GM23248 (cell line): ENCODE measurements at places on chromosomes 6 and 20.

DNA sequence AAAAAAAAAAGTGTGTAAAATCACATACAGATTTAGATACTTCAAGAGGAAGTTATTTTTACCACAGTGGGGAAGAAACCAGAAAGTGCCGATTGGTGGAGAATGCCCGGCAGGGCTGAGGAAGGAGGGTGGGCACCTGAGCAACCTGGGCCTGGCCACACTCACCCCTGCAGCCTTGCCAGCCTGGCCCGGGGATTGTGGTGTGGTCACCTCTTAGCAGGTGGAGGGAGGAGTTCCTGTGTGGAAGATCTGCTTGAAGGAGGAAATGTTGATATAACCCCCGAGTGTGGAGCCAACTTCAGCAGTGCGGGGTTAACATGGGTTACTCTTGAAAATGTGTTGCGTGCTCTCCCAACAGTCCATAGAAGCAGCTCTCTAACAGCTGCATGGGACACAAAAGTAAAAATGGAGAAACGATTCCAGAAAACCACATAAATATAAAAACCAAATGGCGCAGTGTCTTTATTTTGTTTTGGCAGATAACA, 14.7 kb downstream of the UST start:
- no peak for DNase-seq

- DNase-seq = no peak
Measured at GRCh38 chr20:45967551-45968080, 4.4 kb downstream of the ZNF335 start.

GRCh38 chr20:45630371-45630770, 713 bp downstream of the WFDC9 start:
- peak; percentile 71 for DNase-seq

DNA sequence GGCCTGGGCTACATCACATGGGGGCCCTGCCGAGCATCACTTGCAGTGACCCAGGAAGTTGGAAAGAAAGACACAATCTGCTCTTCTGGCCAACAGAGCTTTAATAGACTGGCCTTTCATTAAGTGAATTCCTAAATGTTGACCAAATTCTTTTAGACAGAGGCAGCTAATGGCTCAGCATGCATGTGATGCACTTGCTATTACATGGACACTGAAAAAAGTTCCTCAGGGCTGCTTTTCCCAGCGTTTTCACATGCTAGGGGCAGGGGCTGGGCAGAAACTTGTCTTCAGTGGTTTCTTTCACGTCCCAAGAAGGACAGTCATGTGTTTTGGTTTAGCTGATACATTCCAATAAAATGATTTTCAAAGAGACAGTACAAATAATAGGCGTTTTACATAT, 651.0 kb upstream of the SLC35B3 start:
- peak; percentile 1 for DNase-seq

- DNase-seq = no peak
Measured at GRCh38 chr6:137000825-137001224, 43.9 kb downstream of the IL20RA start.

DNA sequence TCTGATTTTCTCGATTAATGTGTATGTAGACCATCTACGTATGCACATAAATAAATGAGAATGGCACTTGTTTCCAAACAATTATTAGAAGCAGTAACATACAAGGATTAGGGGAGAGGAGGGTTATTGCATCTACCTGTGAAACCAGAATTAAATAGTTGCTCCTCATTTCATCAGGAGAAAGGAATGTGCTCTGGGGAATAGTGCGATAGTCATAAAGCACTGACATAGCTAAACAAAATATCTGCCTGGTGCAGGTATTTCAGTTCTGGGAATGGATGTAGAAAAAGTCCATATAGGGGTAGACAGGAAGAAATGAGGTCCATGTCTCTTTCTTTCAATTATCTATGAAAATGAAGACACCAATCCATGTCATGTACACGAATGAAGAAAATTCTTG, 1.6 kb upstream of the ID4 start:
- no peak for DNase-seq

DNA sequence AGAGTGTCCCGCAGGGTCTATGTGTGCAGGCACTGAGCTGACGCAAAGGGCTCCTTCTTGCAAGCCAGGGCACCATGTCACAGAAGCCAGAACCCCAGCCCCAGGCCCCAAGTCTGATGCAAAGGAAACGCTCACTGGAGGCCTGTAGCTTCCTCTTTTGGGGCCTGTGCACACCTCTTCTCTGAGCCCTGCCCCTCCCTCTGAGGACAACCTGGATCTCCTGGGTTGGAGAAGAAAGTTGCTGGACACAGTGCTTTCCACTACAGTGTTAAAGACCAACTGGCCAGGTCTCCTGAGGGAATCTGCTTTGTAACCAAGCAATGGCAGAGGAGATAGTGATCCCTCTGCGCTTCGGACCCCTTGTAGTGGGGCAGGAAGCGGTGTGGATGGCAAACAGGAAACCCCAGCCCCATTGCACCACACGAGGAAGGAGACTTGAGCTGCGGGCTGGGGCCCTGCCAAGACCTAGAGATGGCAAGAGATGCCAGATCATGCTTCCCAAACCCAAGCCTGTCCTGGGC, 90.0 kb downstream of the PRND start:
- no peak for DNase-seq

DNA sequence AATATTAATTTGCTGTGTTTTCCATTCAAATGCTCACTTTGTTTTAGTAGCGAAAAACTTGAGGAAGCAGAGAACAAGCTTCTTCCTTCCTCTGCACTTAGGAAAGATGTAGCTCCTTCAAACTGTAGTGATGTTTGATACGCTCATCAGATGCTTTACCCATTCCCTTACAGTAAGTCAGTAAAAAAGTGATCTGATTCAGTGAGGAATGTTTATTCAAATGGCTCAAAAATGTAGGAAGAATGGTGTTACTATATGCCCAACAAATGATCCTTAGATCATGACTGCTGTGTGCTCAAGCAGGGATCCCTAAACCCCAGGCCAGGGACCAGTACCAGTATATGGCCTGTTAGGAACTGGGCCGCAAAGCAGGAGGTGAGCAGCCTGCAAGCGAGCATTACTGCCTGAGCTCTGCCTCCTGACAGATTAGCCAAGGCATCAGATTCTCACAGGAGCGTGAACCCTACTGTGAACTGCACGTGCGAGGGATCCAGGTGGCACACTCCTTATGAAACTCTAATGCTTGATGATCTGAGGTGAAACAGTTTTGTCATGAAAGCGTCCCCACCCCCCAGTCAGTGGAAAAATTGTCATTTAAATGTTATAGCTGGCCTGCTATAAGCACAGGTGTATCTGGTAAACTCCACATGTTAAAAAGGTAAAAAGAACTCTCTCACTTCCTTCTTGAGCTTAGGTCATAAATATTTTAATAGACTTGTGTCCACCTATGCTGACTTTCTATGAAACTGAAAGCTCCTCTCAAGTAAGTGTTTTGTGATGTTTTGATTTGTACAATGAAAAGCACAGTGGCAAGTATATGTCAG, 187.2 kb downstream of the FOXC1 start:
- DNase-seq = peak; percentile 13

DNA sequence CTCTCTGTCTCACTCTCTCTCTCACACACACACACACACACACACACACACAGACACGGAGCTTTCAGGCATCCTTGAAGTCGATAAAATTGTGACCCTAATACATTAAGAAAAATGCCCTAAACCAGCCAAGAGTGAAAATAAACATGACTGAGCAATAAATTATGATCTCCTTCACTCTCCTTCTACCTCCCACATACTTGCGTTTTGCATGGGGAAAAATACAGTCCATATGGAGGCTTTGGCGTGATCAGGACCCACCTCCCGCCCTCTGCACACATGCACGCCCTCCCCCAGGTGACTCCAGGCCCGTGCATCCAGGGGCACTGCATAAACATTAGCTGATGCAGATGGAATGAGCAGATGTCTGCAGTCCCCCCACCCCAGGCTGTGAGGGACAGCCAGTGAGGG, 114.2 kb upstream of the JARID2 start:
- no peak for DNase-seq

DNA sequence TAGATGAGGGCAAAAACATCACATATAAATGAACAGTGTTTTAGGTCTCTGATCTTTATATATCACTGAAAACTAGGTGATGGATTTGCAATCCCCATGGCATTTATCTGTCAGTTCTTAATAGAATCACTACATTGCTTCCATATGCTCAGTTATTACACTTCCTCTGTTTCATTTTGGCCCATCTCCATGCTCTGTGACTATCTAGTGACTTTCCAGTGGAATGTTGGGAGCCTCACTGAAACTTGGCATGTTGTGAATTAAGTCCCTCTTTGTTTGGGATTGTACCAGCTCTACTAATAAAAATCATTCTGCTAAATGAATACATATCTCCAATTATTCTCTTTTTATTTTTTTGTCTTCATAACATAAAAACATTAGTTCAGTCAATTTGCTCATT, 226.1 kb upstream of the CEP162 start:
- DNase-seq = peak; percentile 63

- no peak for DNase-seq
Measured at GRCh38 chr6:146895101-146895771, 296.5 kb downstream of the ADGB start.

DNA sequence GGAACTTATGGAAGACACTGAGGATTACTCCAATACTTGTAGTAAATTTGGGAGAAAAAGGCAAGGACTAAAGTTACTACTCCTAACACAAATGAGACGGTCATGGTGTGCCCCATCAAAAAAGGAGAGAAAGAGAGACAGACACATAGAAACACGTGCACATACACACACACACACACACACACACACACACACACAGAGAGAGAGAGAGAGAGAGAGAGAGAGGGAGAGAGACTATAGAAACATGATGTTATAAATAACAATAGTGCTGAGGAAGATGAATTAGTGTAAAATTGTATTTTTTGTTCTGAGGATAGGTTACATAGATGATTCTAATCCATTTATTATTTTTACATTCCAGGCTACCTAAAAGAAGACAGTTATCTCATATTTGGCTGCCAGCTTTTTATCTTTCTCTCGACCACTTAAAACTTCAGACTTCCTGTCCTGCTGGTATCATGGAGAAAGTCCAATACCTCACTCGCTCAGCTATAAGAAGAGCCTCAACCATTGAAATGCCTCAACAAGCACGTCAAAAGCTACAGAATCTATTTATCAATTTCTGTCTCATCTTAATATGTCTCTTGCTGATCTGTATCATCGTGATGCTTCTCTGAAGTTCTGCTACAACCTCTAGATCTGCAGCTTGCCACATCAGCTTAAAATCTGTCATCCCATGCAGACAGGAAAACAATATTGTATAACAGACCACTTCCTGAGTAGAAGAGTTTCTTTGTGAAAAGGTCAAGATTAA, 10.5 kb downstream of the PLN start:
- no peak for DNase-seq

DNA sequence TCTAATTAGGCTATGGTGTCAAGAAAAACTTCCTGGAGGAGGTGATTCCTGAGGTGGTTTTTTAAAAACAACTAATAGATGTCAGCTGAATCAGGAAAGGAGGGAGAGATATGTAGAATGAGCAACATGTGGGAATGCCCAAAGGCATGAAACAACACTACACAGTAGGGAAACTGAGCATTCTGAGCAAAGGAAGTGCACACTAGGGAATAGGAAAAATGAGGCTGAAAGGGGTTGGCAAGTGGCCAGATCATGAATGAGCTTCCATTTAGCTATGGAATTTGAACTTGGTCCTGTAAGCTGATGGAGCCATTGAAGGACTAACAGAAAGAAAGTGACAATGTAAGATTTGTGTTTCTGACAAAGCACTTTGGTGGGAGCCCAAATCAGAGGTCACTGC, 16.9 kb upstream of the SLC35F1 start:
- DNase-seq = no peak

DNA sequence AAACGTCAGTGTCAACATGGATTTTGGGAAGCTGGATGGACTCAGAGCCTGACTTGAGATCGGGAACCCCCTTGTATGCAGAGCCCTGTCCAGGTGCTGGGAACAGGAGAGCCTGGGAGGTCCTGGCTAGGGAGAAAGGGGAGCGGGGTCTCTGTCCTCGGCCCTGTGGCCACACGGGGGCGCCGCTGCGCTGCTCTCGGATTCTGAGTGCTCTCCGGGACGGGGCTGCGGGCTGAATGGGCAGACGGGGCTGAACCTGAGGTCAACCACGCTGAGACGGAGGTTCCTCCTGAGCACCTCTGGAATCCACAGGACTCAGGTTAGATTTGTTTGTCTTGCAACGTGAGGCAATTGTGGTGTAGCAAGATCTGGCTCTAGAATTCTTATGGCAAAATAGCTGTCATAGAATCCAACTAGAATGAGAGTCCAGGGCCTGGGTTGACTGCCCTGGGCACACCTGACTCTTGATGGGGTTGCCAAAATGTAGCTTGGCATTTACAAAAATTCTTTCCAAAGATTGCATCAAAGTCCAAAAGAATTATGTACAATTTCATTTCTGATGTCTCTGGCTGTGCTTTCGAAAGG, 20.6 kb upstream of the HLA-F start:
- DNase-seq = peak; percentile 45

- peak; percentile 73 for DNase-seq
Measured at GRCh38 chr20:1437235-1437904, 29.3 kb downstream of the NSFL1C start.

DNA sequence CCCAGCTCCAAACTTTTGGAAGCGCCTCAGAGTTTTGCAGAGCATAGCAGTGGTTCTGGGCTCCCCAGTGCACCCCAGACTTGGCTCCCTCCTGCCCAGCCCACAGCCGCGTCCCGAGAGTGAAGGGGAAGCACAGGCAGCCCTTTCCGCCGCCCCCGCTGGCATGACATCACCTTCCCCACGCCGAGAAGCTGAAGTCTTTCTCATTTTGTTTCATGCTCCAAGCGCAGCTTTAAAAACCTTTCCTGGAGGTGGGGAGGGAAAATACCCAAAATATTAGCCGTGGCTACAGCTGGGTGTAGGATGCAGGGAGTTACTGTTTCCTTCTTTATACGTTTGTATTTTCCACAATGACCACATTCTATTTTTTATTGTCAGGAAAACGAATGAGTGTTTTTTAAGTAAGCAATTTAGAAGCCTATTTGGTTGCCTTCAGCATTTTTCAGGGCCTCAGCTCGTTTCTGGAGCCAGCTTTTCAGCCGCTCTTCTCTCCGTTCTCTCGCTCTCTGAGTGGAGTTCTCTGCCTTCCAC, 72.9 kb downstream of the SNX5 start:
- DNase-seq = peak; percentile 89

GRCh38 chr20:33832103-33832804, 21.1 kb downstream of the CHMP4B start:
- DNase-seq = no peak

DNA sequence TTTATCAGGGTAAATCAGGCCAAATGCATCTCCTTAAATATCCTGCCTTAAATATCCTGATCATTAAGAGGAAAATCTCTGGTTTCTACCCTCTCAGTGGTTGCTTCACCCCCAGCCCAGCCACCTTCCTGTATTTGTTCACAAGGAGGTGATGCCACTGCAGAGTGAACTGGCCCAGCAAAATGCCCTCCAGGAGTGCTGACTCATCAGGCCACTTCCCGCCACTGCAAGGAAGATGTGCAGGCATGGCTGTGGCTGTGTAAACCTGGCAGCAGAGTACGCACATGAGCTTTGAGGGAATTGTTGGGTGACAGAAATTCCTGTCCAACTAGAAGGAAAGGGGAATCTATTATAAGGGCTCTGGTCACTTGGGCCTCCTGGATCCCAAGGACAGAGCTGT, 13.8 kb downstream of the NQO2 start:
- DNase-seq = peak; percentile 69
